ENCODE measurements at places on chromosomes 13 and 19. TPM values are rescaled to one million over a fixed set of nuclear protein-coding genes. Genes with fewer than 3 reads are reported as not detected.

Gene IFNL2
- not detected for polyA plus RNA-seq

GRCh38 chr13:69619651-69620050, 488.0 kb upstream of the ATXN8OS start:
- DNase-seq = no peak

DNA sequence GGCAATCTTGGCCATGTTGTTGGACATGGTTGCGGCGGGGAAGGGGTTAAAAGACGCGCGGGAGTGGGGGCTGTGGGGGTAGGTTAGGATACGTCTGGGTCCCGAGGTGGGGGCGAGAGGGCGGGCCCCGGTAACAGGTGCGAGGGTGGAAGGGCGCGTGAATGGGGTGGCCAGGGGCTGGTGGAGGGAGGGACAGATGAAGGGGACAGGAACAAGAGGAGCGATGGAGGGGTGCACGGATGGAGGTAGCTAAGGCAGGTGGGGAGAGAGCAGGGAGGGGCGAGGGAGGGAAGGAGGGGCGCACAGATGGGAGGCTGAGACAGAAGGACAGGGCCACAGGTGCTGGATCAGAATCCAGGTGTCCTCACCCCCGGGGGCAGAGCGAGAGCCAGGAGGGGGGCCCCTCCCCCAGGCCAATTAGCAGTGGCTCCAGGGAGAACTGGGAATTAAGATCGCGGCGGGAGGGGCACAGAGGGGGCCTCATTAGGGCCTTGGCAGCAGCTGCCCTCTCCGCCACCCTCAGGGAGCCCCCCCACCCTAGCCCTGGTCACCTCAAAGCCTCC, 1.3 kb downstream of the GNG8 start:
- DNase-seq = no peak

DNA sequence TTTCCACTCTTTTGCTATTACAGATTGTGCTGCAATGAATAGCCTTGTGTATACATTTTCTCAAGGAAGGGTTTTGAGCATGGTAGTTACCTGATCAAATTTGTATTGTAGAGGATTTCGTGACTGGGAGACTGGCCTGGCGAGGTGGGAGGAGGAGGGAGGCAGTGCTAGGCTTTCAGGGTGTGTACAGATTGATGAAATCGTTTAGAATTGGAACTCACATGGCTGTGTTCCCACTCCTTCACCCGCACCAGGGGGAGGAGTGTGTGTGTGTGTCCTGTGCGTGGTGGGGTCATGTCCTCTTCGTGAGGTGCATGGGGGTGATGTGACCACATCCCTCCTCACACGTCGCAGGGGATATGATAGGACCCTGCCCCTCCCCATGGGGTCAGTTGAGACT, 8.3 kb downstream of the PGLYRP1 start:
- DNase-seq = no peak

DNA sequence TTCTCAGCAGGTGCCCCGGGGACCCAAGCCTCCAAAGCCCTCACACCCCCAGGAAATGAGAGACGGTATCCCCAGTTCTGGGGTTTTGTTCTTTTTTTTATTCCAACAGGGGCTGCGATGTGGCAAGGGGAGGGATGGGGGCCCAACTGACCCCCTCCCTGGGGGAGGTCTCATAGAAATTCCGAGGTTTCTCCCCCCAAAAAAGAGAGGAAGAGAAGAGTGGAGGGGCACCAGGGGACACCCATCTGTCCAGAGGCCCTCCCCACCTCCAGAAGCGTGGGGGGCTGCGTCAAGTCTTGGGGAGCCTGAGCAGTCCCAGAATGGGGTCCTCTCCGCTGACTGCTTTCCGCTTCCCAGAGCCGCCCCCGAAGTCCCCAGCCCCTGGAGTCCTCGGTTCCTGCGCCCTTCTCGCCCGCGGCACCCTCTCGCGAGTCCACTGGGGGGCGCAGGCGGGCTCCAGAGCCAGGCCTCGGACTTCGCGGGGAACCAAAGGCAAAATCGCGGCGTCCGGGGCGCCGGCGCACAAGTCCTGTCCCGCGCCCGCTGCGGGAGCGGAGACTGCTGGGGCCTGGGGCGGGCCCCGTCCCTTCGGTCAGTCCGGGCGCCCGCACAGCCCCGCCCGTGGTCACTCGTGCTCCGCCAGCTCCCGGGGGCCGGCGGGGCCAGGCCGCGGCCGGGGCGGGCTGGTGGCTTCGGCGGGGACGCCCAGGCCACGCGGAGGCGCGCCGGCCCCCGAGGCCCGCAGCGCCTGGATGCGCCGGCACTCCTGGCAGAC, 4.4 kb upstream of the ATP1A3 start:
- DNase-seq = no peak

DNA sequence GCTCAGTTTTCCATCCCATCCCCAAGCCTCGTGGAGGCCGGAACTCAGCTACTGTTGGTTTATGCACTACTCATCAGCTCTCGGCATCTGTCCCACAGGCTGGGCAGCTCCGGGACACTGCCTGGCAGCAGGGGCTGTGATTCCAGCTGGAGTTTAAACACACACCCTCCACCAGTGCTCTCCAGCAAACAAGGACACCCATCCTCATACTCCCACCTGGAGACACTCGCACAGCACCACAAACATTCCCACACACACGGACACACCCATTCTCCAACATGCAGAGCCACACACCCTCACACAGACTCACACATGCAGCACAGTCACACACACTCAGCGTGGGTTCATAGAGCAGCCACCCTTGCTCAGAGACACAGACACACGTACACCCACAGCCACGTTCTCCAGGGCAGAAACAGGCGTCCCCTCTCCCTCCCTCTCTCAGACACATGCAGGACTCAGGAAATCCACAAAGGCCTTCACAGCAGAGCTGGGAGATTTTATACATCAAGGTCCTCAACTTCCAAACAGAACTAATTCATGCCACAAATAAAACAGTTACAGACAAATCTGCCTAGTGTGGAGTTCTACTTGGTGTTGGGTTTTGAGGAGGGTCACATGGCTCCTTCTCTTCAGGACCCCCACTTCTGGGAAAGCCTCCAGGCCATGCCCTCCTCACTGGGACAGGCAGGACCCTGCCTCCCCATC, 785.4 kb downstream of the UQCRFS1 start:
- DNase-seq = no peak

GRCh38 chr13:30718661-30719524, 16.4 kb upstream of the ALOX5AP start:
- no peak for DNase-seq

GRCh38 chr19:47707135-47707925, 5.9 kb upstream of the EHD2 start:
- no peak for DNase-seq

DNA sequence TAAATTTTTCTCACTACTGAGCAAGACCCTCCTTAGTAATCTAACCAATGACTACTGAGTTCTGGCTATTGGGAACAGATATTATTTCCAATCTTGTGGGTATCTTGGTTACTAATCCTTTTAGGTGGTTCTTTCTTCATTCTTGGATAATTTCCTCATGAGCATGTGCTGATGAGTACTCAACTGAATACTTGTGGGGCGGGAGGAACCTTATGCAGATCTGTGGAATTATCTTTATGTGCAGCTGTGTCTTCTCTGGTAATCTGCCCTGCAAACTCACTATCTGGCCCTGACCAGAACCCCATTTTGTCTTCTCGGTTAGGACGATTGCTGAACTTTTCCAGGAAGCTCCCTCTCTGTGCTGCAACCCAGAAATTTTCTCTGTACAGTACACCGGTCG, 89.7 kb upstream of the TRPC4 start:
- DNase-seq = no peak

Gene MBD3L3
- not detected for polyA plus RNA-seq

Gene MYPOP
- polyA plus RNA-seq = 8.2 TPM

Gene TEX26
- polyA plus RNA-seq = not detected

DNA sequence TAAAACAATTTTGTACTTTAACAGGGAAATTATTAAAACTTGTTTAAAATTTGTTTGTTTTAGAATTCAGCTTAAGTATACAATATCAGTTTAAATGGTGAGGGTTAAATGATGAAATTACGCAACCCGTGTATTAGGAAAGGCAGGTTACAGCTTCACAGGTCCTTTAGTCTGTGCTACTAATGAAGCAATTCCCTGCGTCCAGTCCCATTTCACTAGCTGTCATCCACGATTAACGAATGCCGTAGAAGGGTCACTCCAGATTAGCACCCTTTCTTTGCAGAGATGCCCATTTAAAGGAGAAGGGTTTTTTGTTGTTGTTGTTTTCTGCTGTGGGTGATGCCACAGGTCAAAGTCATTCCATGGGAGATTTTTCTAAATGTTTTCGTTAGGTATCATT, 457.6 kb upstream of the SLC10A2 start:
- DNase-seq = no peak

- no peak for DNase-seq
These were observed 50.7 kb upstream of the USP29 start for GRCh38 chr19:57068921-57069697.

DNA sequence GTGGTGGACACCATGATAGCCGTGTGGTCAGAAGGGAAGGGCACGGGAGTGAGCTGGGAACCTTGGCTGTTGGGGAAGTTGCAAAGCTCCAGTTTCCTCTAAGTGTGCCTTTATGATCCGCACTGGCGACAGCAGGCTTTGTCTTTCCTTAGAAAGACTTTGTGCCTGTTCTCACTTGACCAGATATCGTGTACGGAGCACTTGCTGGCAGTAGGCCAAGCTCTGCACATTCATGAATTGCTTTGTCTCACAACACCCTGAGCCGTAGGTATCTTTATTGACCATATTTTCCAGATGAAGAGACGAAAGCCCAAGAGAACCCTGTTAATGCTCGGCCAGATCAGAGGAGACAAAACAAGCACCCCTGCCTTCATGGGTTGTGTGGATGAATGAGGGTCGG, 15.1 kb downstream of the CUL4A start:
- peak; percentile 47 for DNase-seq

DNA sequence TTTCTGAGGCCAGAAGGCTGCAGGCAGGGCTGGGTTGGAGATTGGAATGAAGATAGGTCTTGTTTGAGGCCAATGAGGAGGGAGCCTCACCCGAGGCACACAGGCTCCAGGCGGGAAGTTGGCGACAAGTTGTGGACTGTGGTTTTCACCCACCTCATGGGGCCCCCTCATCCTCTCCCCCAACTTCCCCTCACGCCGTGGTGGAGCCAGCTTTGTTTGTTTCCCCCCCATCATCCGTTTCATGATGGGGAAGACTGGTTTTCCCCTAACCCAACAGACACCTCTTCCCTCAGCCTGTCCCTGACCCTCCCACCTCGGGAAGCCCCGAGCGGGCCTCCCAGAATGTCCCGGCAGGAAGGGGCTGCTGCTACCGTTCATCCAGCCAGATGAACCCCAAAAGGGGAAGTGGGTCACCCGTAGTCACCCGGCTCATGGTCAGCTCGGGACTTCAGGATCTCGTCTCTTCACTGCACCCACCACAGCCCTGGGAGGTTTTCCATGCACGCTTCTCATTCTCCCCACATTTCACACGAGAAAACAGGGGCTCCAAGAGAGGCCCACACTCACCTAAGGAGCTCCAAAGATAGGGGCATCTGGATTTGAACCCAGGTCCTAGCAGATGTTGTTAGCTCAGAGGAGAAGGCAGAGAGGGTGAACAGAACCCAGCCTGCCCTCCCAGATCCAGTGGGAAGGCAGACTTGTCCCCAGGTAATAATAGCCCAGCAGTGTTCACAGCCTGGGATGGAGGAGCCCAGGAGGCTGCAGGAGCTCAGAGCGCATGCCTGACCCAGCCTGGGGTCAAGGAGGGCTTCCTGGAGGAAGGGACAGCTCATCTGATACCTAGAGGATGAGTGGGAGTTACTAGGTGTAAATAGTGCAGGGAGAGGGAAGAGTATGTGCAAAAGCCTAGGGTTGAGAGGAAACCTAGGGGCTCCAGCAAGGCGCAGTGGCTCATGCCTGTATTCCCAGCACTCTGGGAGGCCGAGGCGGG, 23.5 kb downstream of the CEACAM16 start:
- no peak for DNase-seq

DNA sequence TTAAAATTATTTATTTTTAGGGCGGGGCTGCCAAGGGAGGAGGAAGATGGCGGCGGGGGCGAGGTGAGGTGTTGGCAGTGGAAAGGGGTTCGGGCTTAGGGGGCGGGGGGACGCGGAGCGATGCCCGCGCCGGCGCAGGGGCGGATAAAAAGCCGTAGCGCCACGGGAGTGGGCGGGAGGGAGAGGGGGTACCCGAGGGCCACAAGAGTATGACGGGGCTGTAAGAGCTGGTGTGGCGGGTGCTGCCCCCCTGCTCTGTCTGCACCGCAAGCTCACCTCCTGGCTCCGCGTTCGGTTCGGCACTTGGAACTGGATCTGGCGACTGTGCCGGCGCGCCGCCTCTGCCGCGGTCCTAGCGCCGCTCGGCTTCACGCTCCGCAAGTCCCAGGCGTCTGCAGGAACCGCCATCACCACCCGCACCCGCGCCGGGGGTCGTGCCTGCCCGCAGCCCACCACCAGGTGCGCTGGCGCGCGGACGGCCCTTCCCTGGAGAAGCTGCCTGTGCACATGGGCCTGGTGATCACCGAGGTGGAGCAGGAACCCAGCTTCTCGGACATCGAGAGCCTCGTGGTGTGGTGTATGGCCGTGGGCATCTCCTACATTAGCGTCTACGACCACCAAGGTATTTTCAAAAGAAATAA, 265.2 kb upstream of the SGCG start:
- DNase-seq = no peak

Gene SULT2A1
- polyA plus RNA-seq = 0.68 TPM

Gene SERPINE3
- not detected for polyA plus RNA-seq

- DNase-seq = no peak
These were observed 14.4 kb downstream of the IQCN start for GRCh38 chr19:18259893-18260292.

Gene SIGLEC12
- 0.37 TPM for polyA plus RNA-seq

Gene NBEA
- 16.9 TPM for polyA plus RNA-seq

- no peak for DNase-seq
These were observed 1608.8 kb downstream of the OLFM4 start for GRCh38 chr13:54637366-54637765.

Gene CYP2A6
- 1.5 TPM for polyA plus RNA-seq

GRCh38 chr13:19772306-19772705, 10.4 kb downstream of the PSPC1 start:
- no peak for DNase-seq

DNA sequence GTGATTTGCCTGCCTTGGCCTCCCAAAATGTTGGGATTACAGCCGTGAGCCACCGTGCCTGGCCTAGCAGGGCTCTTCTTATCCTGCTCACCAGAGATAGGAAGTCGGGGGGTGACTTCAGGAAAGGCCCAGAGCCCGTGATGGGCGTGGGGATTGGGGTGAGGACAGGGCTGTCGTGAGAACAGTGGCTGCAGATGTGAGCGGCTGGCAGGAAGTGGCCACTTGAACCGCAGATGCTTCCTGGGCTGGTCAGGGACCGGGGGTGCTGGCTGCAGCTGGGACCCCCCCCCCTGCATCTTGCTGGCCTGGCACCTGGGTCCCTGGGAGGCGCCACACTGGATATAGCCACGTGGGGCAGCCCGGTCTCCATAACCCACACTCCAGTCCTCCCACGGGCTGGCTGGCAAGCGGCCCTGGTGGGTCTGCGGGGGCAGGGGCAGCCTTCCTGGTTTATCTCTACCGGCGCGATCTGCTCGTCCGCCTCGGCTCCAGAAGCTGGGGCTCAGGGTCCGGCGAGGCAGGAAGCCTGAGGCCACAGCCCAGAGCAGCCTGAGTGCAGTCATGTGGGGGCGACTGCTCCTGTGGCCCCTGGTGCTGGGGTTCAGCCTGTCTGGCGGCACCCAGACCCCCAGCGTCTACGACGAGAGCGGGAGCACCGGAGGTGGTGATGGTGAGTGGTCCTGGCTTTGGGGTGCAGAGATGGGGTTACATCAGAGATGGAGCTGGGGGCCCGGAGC, at the start of gene F2RL3:
Gene F2RL3, plus strand, starts transcription at position 371 of the 737 bp plus-strand sequence. Its CDS starts 191 bp downstream, at position 562.
- DNase-seq = no peak
